AG08395 (cell line): ENCODE measurements at places on chromosomes 13 and 19.
A peak's percentile ranks its signal among the peaks of the same experiment; 100 is the strongest.

- no peak for DNase-seq
These were observed 135.9 kb downstream of the ENOX1 start for GRCh38 chr13:43650882-43651281.

GRCh38 chr19:5292822-5293611, 47.6 kb downstream of the PTPRS start:
- DNase-seq = peak; percentile 99

DNA sequence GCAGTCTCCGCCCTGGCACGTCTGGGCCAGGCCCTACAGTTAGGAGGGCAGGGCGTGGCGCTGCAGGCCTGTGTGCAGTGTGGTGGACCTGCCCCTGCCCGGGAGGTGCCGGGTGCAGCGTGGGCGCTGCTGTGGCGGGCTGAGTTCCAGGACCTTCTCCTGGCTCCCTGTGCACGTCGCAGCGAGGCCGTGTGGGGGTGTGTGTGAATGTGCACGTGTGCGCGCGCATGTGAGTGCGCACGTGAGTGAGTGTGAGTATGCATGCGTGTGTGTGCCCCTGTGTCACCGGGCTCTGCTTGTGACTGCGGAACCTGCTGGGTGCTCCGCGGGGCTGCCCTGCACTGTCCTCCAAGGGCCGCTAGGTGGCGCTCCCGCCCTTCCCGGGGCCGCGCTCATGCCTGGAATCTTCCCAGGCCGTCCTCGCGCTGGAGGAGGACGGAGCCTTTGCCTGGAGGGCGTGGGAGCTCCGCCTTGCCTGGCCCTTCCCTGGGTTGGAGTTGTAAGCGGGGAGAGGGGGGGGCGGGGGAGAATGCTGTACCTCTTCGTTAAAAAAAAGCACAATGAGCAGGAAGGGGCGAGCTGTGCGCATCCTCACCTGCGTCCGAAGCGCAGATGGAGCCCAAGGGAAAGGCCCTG, 79.3 kb downstream of the KDM4B start:
- DNase-seq = peak; percentile 91

DNA sequence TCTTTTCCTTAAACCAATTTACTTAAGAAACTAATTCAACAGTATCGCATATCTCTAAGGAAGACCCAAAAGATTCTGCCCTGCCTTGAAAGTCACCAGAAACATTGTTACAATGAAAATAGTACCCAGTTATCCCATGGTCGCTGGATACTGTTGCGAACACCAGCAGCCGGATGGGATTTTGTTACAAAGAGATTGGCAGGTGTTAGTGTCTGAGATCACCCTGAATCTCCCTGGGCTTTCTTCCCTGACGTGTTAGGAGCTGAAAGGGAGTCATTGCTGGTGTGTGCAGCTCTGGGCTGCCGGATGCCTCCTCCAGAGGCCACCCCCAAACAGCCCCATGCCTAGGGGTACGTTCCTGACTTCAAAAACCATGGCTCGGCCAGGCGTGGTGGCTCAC, 38.2 kb downstream of the PTPRS start:
- no peak for DNase-seq

- no peak for DNase-seq
These were observed 125.5 kb upstream of the MCF2L start for GRCh38 chr13:112843392-112844111.

DNA sequence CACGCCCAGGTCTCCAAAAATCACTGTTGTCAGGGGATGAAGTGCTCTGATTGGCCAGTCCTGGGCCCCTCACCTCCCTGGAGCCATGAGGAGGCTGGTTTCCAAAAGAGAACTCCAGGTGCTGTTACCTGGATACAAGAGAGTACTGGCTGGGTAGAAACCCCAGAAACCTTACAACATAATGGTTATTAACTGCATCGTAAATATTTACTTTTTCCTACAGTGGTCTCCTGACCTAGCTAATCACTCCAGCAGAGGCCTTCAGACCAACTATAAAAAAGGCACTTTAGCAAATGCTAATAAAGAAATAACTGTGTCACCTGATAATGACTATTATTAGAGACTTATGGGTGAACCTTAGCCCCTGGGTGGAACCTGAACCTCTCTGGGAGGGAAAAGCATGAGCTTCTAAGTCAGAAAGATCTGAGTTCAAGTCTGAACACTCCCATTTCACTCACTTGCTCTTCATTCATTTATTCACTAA, 1.5 kb upstream of the IGSF23 start:
- DNase-seq = no peak

DNA sequence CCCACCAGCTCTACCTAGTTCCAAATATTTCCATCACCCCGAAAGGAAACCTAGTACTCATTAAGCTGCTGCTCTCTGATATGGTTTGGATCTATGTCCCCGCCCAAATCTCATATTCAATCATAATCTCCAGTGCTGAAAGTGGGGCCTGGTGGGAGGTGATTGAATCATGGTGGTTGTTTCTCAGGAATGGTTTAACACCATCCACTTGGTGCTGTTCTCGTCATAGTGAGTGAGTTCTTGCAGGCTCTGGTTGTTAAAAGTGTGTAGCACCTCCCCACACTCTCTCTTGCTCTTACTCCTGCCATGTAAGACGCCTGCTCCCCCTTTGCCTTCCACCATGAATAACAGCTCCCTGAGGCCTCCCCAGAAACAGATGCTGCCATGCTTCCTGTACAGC, 43.4 kb upstream of the MED4 start:
- DNase-seq = no peak

GRCh38 chr19:38265213-38265861, 964 bp downstream of the SPINT2 start:
- DNase-seq = no peak
